ENCODE measurements at places on chromosomes 1 and 21.

- no peak for DNase-seq
Measured at GRCh38 chr1:58356402-58356801, 190.1 kb downstream of the OMA1 start.

- DNase-seq: no peak
Measured at GRCh38 chr1:90969241-90969640, 52.6 kb downstream of the ZNF644 start.

DNA sequence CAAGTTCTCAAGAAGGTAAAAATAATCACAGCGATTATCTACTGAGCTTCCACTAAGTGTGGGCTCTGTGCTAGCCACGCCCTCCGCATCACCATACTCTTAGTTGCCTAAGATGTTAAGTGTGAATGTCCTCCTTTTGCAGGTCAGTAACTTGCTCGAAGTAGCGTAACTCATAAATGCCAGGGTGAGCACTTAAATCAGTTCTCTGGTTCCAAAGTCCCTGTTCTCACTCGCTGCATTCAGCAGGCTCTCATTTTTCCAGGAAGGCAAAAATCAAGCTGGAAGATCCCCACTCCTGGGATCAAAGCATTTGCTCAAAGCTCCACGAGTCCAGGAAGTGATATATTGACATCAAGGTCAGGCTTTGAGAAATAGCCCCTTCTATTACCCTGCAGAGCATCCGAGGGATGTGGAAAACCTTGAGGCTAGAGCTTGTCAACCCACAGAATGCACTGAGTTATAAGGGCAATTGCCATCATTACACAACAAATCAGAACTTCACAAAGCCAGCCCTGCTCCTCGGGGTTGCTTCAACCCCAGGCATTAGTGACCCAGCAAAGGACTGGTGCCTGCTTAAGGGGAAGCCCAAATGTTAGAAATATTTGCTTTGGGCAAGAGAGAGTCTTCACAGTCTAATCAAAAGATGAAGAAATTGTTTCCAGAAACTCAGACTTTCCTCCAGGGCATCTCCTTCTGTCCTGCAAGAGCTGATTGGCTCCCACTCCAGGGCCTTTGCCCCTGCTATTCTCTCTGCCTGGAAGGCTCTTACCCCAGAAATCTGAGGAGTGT, 19.5 kb downstream of the SLC30A1 start:
- DNase-seq: no peak

DNA sequence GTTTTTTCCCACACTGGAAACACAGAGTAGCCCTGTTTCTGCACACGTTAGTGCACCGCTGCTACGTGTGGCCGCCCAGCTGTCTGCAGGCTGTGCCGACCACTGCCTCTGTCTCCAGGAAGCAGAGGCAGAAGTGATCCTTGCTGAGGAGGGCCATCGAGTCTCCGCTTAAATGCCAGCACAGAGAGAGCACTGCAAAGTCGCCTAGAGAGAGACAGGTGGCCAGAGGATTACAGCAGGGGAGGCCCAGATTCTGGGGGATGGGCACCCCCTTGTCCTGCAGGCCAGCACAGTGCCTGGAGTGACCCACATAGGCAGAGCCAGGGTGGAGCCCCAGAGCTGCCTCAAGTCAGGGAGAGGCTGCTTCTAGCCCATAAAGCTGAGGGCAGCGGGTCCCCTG, 6.1 kb downstream of the TPRG1L start:
- no peak for DNase-seq

DNA sequence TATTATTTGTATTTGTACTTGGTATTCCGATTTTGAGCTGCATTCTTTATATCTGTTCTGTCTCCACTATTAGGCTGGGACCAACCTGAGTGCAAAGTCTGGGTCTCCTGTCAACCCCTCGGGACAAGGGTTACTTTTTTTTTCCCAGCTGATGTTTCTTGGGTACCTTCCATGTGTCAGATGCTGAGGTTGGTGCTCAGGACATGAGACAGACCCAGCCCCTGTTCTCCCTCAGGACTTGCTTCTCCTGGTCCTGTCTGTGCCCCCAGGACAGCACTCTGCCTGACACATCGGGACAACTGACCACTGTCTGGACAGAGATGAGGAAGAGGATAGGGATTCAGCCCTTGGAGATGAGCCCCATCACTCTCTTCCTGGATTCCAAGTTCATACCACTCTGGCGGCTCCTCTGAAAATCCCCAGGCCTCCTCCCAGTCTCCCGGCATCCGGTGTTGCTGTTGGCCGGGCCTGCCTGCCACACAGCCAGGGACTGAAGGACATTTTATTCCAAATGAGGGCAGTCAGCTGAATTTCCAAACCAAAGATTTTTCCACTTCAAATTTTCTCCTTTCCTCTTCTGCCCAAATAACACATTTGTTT, 55.6 kb upstream of the FMOD start:
- DNase-seq: no peak

- DNase-seq: no peak
Measured at GRCh38 chr1:46547481-46548383, 3.7 kb downstream of the KNCN start.

DNA sequence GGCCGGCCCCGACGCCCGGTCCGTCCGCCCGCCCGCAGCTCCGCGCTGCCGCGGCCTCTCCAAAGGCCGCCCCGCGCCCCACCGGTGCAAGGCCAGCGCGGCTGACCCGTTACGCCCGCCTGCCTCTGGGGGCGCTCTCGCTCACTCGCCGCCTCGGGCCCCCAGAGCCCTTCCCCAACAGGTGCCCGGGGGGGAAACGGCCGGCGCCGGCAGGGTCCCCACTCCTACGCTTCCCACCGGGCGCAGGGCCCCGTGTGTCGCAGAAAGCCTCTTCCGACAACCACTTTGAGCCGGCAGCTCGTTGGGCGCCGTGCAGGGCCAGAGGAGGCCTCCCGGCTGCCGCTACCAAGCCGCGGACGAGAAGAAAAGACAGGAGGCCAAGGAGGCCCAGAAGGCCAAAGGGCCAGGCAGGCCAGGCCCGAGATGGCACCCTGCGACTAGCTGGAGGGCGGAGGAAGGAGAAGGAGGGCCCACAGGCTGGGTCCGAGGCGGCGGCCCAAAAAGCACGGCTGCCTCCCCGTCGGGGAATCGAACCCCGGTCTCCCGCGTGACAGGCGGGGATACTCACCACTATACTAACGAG, 64.9 kb upstream of the FCGR2A start:
- peak; percentile 79 for DNase-seq

GRCh38 chr1:40742363-40743061, 41.1 kb upstream of the KCNQ4 start:
- no peak for DNase-seq

GRCh38 chr1:30984991-30985503, 76.5 kb upstream of the SDC3 start:
- DNase-seq: no peak
